Activated CD4-positive, alpha-beta T cell treated with anti-CD3 and anti-CD28 coated beads, Interleukin-2, amount 50 U/mL, for 4 hours (primary cell): ENCODE measurements at places on chromosomes 2 and 18.

DNA sequence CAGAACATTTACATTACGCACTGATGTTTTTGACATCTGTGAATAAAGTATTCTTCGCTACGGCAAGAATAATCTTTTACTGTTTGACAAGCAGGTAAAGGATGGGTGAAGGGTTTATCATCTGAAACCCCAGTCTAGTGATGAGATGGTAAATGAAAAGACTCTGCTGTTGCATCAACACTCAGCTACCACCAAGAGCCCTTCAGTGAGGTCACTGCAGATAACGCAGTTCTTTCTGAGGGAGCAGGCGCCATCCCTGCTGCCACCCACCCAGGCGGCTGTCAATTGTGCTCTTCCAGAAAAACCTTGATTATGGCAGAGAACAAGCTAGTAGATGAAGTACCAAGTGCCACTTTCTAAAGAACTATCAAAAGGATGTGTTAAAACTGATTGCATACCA, 58.7 kb downstream of the ABCG8 start:
- DNase-seq: no peak

DNA sequence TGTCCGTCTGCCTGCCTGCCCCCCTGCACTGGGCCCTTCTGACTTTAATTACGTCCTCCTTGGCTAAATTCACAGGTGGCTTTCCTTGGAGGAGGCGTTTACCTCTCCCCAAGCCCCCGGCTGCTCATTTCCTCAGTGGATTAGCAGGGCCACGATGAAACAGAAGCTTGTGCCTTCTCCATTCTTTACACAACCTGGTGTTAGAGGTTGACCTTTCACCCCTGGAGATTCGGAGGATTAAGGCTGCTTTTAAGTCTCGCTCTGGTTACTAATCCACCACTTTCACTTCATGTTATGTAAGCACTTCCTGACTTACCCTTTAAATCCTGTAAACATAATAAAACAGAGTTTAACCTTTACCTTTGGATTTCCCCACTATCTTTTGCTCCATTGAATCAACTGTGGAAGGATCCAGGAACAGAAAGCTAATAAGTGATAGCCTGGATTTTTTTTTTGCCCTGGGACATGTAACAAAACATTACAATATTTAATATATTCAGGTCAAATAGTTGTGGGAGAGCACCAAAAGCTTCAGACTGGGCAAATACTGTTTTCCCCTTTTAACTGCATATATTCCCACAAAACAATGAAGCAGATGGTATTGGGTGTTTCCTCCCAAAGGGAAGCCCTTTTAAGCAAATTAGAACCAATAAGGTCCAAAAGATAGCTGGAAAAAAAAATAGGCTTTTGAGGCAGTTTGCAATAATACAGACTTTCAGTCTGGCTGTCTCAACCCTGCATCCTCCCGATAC, 370.2 kb downstream of the EN1 start:
- no peak for DNase-seq

DNA sequence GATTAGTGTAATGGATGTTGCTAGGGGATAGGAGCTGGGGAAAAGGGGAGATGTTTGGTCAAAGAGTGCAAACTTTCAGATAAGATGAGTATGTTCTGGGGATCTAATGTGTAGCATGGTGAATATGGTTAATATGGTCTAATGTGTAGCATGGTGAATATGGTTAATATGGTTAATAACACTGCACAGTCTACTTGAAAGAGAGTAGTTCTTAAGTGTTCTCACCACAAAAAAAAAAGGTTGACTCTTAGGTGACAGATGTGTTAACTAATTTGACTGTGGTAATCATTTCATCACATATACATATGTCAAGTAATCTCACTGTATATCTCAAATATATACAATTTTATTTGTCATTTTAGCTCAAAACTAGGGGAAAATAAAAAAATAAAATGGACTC, 121.3 kb upstream of the CD226 start:
- no peak for DNase-seq

DNA sequence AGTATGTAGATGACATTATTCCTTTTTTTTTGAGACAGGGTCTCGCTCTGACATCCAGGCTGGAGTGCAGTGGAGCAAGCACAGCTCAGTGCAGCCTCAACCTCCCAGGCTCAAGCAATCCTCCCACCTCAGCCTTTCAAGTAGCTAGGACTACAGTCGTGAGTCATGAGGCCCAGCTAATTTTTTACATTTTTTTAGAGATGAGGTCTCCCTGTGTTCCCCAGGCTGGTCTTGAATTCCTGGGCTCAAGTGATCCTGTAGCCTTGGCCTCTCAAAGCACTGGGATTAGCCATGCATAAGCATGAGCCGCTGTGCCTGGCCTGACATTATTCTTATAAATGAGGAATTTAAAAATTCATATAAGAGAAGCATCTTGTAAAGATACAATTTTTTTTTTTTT, 86.9 kb downstream of the FAM117B start:
- no peak for DNase-seq

GRCh38 chr18:46331316-46331715, 227.1 kb downstream of the HAUS1 start:
- no peak for DNase-seq

- no peak for DNase-seq
These were observed 110.0 kb downstream of the TCF4 start for GRCh38 chr18:55477860-55478581.

- peak; percentile 66 for DNase-seq
These were observed 208.0 kb upstream of the FBXO11 start for GRCh38 chr2:48114256-48114655.

- DNase-seq: no peak
These were observed 3.2 kb downstream of the ZBTB7C start for GRCh38 chr18:48405978-48406377.

DNA sequence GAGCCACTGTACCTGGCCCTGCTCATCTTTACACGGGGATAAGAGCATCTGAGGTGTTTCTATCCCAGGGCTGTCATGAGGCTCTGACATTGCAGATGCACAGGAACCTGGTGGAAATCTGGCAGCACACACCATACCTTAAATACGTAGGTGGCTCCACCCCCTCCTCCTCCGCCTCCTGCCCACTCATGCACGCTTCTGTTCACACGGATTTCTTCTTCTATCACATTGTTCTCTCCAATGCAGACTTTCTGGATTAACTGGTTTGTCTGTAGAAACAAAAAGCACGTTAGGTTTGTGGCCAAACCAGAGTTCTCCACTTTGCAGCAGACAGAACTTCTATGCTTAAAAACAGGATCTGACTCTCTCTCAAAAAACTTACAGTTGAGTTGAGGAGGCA, 118.2 kb downstream of the CLIP4 start:
- DNase-seq: no peak

GRCh38 chr2:108229875-108230274, 9.9 kb upstream of the SULT1C3 start:
- DNase-seq: no peak

- DNase-seq: no peak
These were observed 134.4 kb upstream of the KLHL14 start for GRCh38 chr18:32907311-32907585.

DNA sequence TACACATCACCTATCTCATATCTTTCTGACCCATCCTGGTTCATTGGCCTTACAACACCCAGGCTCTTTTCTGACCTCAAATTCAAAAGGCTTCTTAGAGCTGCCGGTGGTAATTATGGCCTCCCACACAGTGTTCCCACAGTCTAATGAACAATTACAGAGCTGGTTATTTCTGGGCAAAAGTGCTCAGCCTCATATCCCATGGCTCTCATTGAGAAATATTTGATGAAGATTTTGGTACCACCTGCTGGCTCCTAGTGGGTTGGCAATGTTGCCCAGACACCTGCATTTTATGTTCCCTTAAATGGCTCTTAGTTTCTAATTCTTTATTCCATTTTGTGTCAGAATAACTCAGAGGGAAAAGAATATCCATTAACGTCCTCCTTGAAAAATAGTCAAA, 20.1 kb upstream of the SCYGR2 start:
- DNase-seq: no peak

GRCh38 chr2:207230261-207231105, 64.7 kb upstream of the KLF7 start:
- DNase-seq: no peak

DNA sequence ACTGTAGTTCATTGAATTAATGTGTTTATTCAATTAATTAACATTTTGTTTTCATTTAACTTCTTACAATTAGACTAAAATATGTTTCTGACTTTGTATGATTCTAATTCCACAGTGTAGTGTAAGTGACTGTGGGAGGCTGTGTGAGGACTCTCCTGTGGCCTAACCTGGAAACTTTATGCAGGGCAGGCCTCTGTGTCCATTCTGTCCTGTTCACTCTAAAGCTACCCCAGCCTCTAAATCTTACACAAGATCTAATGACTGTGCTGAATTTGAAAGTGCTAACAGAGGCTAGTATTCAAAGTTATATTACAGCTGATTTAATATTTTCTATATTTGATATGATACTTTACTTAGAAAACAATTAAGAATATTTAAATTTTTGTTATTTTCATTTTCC, 270.5 kb upstream of the CDH19 start:
- no peak for DNase-seq

GRCh38 chr2:232211743-232212686, 166.5 kb upstream of the ALPP start:
- DNase-seq: no peak

- peak; percentile 27 for DNase-seq
These were observed 7.9 kb upstream of the PDCL3 start for GRCh38 chr2:100554798-100555407.

DNA sequence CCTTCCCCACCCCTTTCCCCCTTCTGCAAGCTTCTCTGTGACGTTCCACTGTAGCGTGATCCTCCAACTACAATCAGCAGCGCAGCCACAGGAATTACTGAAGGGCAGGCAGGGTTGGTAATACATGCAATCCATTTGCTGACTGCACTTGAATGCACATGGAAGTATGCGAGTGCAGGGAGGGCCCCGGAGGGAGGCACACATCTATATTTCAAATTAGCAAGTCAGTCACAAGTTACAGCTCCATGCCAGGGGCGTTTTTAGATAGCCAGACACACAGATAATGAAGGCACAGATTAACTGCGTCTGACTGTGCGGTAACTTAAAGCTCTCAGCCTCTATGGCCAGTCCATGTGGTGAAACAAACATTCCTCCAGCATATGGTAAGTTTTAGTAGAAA, 209.2 kb upstream of the GATA6 start:
- no peak for DNase-seq

- no peak for DNase-seq
These were observed 11.8 kb downstream of the C2orf69 start for GRCh38 chr2:199922856-199923255.

DNA sequence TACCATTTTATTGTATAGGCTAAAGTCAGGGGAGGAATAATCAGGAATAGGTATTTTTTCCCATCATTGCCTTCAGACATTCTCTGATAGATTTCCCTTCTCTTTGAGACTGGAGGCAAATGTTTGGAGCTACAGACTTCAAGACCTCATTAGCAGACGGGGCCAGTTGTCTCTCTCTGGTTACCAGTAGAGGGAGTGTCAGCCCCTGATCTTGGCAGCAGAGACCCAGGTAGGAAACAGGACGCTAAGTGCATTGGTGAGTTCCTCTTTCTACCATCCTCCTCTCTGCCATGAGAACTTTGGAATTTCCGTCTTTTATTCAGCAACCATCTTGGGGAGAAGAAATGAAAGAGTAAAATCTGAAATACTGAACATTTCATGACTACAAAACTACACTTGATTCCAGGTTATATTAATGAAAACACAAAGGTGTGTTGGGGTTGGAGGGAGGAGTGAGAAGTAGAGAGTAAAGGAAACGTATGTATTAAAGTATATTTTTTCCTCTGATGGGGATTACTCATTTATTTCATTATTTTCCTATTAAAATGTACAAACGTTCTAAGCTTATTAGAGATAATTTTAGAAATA, 186.2 kb upstream of the GCFC2 start:
- DNase-seq: no peak

- no peak for DNase-seq
These were observed 42.4 kb downstream of the PSMG2 start for GRCh38 chr18:12745095-12745795.
